ENCODE measurements at places on chromosomes 5 and 9.

- no peak for DNase-seq
Measured at GRCh38 chr5:17817990-17818389, 183.7 kb downstream of the TAF11L14 start.

- no peak for DNase-seq
Measured at GRCh38 chr5:128736553-128736952, 198.5 kb upstream of the FBN2 start.

GRCh38 chr5:18098691-18099090 lies 464.4 kb downstream of the TAF11L14 start:
- DNase-seq = no peak

DNA sequence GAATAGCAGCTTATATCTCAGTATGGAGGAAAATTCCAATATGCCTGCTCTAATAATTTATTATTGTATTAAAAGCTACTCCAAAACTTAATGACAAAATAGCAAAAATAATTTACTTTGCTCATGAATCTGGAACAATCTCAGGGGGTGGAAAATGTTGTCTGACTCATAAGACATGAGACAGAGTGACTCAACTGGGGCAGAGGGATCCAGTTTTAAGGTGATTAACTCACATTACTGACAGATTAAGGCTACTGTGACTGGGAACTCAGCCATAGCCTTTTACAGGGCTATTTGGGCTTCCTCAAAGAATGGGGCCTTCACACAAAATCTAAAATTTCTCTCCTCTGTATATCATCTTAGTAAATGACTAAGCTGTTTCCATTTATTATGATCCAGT lies 1172.9 kb downstream of the CDH12 start:
- DNase-seq = no peak

- DNase-seq = no peak
Measured at GRCh38 chr5:68946728-68947127, 147.1 kb upstream of the SLC30A5 start.

GRCh38 chr5:82863266-82863665 lies 213.9 kb downstream of the TMEM167A start:
- no peak for DNase-seq

GRCh38 chr5:158431369-158432029 lies 572.6 kb upstream of the CLINT1 start:
- no peak for DNase-seq

DNA sequence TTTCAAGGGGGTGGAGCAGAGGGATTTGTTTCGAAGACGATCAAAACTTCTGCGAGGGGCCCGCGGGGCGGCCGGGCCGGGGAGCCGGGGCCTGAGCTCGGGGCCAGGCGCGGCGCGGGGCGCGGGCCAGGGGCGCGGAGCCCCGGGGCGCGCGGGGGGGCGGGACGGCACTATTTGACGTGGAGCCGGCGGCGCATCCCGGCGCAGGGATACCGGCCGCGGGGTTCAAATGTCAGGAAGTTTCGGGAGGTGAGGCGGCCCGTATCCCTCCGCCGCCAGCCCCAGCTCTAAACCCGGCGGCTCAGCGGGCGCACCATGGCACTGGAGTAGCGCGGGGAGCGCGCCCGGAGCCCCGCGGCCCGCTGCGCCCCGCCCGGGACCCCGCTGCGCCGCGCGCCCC lies at the start of gene LMX1B:
LMX1B (plus strand) TSS at position 278 of the 400 bp plus-strand sequence. CDS start 522 bp downstream, outside the sequence.
- DNase-seq = no peak

GRCh38 chr5:158177146-158177545 lies 318.2 kb upstream of the CLINT1 start:
- DNase-seq = no peak

DNA sequence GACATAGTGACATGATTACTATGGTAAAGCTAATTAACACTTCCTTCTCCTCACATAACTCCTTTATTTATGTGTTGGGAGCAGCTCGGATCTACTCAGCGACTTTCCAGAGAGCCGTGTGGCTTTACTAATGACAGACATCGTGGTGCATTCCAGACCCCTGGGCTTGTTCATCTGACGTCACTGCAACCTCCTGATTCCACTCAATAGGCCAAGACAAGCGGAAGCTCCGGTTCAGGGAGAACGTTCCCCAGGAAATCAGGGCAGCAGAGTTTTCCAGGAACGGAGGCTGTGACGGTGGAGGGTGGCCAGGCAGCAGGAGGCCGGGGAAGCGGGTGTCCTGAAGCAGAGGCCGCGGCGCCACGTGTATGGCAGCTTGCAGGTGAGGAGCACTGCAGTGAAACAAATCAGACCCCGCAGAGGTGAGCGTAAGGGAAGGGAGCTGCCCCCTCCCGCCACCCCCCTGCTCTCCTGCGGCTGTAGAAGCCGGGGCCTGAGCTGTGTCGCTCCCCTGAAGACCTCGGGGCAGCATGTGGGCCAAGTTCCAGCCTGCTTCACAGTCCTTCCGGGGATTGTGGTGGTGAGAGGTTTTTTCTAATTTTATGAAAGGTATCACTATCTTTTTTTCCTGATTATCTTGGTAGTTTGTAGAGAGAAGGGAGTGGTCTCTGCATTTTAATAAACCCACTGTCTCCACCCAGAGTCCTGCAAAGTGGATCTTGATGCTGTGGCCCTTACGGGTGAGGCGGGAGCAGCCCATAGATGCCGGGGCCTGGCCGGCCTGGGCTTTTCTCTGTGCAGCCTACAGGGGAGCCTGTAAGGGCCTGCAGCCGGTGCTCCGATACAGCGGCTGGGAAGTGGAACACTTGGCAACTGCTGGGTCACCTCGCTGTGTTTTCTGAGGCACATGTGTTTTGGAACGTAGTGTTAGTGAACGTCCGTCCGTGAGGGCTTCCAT lies 220.4 kb upstream of the IRX4 start:
- DNase-seq = no peak

- no peak for DNase-seq
Measured at GRCh38 chr5:110917161-110917875, 154.2 kb upstream of the TSLP start.

GRCh38 chr9:109730228-109730627 lies 49.8 kb upstream of the PALM2AKAP2 start:
- no peak for DNase-seq

GRCh38 chr9:304519-305185 lies 90.0 kb downstream of the DOCK8 start:
- DNase-seq = no peak

- no peak for DNase-seq
Measured at GRCh38 chr9:6928863-6929262, 171.1 kb downstream of the KDM4C start.

- DNase-seq = no peak
Measured at GRCh38 chr9:6243746-6244145, 28.1 kb downstream of the IL33 start.

- DNase-seq = no peak
Measured at GRCh38 chr5:72417333-72418062, 89.7 kb downstream of the ZNF366 start.

DNA sequence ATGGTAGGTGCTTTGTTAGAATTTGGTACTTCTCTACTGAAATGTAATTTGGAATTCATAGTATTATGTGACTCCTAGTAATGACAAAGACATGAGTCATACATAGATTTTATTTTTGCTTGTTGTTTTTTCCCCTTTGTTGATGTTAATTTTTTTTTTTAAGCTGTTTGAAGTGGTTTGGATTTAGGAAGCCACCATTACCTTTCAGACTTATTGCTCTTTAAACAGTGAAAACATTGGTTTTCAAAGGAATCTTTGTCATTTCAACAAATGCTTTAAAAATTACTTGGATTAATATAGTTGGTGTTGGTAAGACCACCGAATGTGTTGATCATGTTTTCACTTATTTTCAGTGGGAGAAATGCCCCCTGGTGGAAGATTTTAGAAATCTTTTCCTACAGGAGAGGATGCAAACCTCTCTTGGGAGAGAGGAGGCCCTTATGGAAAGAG lies 170.1 kb upstream of the PITX1 start:
- no peak for DNase-seq

DNA sequence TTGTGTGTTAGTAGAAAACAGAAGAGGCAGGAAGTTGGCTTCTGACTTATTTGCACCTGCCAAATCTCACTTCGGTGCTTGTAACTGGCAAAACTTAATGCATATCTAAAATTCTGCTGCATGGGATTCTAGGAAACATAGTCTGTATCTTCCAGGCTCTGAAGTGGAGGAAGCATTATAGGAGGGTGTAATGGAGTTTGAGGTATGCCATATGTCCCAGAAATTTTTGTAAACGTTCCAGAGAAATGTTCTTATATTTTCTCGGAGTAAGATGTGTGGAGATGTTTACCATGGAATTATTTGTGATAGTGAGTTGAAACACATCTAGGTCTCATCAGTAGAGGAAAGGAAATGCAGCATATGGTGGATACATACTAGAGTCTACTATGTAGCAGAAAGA lies 1329.0 kb upstream of the NUDT12 start:
- DNase-seq = no peak

DNA sequence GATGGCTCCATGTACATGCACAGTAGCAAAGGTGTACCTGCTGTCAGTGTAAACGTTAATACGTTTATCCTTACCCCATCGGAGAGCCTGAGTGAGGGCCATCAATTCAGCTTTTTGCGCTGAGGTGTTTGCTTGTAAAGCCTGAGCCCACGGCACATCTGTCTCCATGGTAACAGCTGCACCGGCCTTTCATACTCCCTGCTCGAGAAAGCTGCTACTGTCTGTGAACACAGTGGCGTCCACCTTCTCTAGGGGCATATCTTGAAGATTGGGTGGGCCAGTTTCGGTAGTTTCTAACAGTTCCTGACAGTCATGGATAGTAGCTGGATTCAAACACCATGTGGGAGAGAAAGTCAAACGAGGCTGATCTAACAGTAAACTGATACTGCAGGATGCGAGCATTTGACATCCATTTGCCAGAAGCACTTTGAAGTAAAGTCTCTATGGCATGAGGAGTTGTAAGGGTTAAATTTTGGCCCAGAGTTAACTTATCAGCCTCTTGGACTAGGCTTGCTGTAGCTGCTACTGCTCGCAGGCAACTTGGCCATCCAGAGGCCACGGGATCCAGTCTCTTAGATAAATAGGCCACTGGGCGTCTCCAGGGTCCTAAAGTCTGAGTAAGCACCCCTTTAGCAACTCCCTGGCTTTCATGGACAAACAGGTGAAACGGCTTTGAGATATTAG lies 21.0 kb upstream of the RHOBTB3 start:
- no peak for DNase-seq

DNA sequence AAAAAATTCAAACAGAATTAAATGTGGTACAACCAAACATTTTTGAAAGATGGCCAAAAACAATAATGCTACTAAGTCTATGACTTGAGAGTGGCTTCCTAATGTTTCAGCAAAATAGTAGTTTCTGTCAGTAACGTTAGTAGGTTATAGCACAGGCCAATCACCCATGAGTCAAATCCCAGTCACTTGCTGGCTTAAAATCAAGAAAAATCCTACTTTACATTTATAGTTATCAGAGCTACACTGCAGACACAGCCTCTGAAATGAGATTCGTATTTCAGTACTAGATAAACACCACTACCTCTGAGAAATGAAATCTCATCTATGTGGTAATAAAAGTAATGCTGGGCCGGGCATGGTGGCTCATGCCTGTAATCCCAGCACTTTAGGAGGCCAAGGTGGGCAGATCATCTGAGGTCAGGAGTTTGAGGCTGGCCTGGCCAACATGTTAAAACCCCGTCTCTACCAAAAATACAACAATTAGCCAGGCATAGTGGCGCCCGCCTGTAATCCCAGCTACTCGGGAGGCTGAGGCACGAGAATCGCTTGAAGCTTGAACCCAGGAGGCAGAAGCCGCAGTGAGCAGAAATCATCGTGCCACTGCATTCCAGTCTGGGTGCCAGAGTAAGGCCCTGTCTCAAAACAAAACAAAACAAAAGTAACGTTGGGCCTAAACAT lies 6.1 kb downstream of the ZDHHC21 start:
- no peak for DNase-seq

- no peak for DNase-seq
Measured at GRCh38 chr9:128555180-128555721, 2.9 kb downstream of the SPTAN1 start.

GRCh38 chr9:109861499-109861898 lies 81.5 kb downstream of the PALM2AKAP2 start:
- DNase-seq = no peak

- no peak for DNase-seq
Measured at GRCh38 chr5:180330810-180331646, 22.1 kb downstream of the GFPT2 start.

GRCh38 chr5:670396-671270 lies 22.5 kb downstream of the TPPP start:
- no peak for DNase-seq

DNA sequence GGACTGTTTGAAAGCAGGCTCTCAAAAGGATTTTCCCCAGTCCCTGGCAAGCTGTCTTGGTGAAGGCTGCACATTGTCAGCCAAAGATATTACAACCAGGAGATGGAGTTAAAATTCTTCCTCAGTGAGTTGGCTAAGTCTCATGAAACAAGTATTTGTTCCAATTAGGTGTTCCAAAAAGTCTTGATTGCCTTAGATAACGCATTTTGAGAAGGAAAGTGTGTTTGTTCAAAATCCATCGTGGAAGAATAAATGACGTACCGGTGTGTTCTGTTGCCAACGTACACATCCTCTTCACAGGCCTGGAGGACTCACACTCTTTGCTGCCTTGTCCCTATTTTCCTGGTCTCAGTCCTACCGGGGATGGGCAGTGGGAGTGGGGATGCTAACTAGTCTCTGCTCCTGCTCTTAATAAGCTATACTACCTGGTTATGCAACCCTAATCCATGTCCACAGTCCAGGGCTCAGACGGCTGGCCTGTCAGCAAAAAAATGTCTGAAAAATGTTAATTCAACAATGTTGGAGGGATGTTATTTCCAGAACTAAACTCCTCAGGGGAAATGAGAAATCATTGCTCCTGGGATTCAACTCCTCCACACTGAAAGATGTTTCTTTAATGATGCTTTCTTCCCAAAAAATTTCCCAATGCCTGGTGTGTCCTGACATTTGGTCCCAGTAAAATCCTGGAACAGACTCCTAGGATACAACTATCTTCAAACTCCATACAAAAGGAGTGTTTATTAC lies 175.3 kb upstream of the KLF9 start:
- DNase-seq = no peak

- no peak for DNase-seq
Measured at GRCh38 chr5:40678026-40678425, 1.7 kb upstream of the PTGER4 start.

GRCh38 chr5:126450346-126450745 lies 27.1 kb downstream of the GRAMD2B start:
- DNase-seq = no peak

- DNase-seq = no peak
Measured at GRCh38 chr9:87676976-87677775, 48.7 kb upstream of the CTSL start.

GRCh38 chr5:109788596-109788995 lies 98.9 kb downstream of the MAN2A1 start:
- no peak for DNase-seq

GRCh38 chr9:115275753-115276152 lies 157.8 kb upstream of the TNC start:
- DNase-seq = no peak

GRCh38 chr9:131477816-131478419 lies 24.8 kb upstream of the POMT1 start:
- DNase-seq = no peak

- no peak for DNase-seq
Measured at GRCh38 chr9:98536542-98537173, 172.1 kb downstream of the GABBR2 start.

Measured in esophagus squamous epithelium (tissue), 5 donors.